Effector memory CD4-positive, alpha-beta T cell (primary cell): ENCODE measurements at places on chromosomes 11 and 22.

DNA sequence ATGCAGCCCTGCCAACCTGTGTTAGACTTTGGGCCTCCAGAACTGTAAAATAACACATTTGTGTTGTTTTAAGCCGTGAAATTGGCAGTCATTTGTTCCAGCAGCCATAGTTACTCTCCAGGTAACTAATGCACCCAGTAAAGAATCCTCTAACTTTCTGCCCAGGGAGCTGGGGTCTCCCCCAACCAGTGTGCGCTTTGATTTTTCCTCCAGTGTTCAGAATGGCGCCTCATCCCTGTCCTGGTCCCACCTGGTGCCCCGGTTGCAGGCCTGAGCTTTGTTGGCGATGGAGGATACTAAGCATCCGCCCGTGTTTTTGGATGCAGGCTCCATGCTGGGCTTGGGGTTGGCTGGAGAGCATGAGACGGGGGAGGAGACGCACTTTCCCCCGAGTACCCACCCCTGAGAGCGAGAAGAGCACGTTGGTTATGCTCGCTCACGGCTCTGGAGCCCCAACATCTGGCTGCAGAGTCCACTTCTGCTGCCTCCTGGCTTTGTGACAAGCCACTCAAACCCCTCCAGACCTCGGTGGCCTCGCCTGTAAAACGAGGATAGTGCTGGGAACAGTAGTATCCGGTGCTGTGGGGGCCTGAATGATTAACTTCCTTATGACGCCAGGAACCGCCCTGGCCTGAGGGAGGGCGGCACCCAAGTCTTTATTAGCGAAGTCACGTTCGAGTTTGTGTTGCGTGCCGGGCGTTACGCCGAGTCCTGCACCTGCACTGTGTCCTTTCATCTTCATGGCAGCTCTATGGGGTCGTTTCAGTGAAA, 25.8 kb downstream of the MRGPRD start:
- no peak for DNase-seq

DNA sequence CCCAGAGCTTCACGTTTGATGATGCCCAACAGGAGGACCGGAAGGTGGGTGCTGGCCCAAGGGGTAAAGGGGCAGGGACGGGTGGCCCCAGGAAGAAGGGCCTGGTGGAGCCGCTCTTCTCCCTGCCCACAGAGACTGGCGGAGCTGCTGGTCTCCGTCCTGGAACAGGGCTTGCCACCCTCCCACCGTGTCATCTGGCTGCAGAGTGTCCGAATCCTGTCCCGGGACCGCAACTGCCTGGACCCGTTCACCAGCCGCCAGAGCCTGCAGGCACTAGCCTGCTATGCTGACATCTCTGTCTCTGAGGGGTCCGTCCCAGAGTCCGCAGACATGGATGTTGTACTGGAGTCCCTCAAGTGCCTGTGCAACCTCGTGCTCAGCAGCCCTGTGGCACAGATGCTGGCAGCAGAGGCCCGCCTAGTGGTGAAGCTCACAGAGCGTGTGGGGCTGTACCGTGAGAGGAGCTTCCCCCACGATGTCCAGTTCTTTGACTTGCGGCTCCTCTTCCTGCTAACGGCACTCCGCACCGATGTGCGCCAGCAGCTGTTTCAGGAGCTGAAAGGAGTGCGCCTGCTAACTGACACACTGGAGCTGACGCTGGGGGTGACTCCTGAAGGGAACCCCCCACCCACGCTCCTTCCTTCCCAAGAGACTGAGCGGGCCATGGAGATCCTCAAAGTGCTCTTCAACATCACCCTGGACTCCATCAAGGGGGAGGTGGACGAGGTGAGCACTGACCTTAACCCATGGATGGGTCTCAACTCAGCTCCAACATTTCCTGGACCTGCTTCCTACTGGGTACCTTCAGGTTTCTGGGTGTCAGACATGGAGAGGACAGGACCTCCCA, 2.0 kb downstream of the RIC8A start:
- DNase-seq, result no peak

DNA sequence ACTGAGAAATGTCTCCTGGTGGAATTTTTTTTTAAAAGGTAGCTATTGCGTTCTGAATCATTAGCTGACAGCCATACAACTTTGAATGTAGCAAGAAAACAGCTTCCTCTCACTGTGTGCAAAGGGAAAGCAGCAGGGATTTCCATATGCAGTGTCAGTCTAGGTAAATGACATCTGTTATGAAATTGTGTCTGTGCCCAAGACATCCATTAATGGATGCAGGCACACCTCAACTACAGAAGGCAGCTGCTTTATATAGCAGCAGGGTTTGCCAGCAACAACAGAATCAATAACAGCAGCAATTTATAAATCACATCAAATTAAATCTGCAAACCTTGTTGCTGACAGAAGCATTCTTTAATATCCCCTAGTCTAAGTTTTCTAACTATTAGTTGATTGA, 745.3 kb upstream of the RAG2 start:
- no peak for DNase-seq

GRCh38 chr11:78667461-78667860, 92.8 kb upstream of the NARS2 start:
- DNase-seq, result no peak

GRCh38 chr11:609341-609811, 6.4 kb downstream of the IRF7 start:
- DNase-seq, result no peak

DNA sequence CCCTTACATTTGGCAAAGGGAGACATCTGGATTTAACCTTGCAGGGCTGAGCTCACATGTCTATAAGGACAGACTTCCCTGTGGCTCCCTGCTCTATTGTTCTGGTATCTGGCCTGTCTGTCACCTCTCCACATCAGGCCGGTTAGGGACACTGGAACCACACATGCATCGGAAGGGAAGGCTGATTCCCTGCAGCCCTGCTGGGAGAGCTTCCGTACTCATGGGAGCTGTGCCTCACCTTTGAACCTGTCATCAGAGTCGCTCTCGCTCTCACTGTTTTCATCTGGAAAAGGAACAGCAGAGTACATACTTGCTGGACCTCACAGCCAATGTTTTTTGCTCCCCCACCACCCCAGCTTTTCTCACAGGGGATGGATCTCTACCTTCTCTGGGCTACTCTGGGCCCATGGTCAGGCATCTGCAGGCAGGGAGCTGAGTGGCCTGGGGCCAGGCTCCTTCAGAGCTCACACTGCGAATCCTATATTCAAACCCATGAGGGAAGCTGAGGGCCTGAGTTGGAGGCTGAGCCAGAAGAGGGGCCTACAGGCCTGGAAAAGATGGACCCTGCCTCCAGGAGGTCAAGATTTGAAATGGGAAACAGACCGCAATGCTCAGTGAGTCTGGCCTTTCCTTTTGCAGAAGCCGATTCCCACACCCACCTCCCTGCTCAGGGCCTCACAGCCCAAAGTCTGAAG, 31.3 kb downstream of the RPL27A start:
- DNase-seq, result no peak

DNA sequence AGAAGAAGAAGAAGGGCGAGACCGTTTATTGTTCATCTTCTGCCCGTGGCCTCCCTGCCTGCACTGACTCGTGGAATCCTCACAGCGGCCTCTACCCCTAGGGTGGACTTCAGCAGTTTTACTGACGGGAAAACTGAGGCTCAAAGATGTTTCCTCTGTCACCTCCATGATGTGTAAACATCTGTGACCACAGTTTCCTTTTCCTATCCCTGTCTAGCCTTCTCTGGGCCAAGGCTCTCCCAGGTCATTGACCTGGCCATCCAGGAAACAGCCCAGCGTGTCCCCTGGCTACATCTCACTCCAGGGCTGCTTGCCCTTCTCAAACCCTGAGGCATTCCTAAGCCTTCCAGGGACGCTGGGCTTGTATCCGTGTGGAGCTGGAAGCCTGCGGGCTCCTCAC, 49.0 kb upstream of the GCAT start:
- DNase-seq, result no peak

DNA sequence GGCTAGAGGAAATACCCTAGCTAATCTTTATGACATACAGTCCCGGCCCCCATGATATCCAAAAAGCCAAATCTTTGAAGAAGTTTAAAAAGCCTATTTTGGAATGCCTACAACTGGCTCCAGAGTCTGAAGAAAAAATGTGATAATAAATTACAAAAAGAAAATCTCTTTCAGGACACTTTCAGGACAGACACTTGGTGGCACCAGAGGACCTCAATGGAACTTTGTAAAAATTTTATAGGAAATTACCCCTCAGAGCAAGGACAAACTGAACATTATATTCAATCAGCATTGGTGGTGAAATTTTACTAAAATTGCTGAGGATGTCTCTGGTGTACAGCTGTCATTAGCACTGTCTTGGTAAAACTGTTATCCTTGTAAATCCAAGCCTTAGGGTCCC, 81.0 kb downstream of the CCDC73 start:
- no peak for DNase-seq

GRCh38 chr22:49627217-49628181, 200.2 kb downstream of the BRD1 start:
- DNase-seq, result no peak

- DNase-seq, result no peak
These were observed 271.5 kb upstream of the SESN3 start for GRCh38 chr11:95502522-95502921.

GRCh38 chr22:37378642-37379058, 48.6 kb downstream of the ELFN2 start:
- DNase-seq, result no peak

- DNase-seq, result no peak
These were observed 147.4 kb downstream of the TRIM29 start for GRCh38 chr11:119990309-119991021.

DNA sequence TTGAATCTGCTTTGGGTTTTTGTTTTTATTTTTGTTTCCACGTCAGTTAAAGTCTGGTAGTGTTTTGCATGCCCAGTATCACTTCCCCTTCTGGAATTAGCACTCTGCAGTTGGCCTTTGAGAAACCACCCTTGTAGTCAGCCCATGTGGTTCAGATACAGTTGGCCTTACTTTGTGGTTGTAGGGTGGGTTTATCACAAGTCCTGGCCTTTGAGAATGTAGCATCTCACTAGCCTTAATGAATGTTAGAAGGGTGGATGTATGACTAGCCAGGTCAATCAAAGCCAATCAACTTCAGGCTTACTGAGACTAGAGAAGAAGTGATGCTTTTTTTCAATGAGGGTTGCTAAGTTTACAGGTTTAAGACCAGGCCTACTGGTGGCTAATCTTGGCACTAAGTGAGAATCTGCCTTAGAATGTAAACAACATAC, 19.8 kb downstream of the ARL14EP start:
- no peak for DNase-seq

DNA sequence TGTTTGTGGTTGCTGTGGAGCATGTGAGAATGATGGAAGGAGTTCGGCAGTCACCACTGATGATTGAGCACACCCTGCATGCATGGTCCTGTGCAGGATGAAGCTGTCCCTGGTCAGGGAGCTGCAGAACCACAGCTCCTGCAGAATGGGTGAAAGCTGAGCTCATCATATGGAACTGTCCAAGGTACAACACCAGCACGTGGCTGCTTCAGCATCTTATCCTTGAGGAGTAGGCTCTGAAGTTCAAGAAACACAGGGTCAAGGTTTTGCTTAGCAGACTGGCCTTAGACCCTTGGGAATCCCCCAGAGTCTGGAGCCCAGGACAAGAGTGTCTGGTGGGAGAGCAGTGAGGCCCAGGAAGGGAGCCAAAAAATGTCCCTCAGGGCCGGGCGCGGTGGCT, 182.4 kb upstream of the LARGE1 start:
- DNase-seq, result no peak

DNA sequence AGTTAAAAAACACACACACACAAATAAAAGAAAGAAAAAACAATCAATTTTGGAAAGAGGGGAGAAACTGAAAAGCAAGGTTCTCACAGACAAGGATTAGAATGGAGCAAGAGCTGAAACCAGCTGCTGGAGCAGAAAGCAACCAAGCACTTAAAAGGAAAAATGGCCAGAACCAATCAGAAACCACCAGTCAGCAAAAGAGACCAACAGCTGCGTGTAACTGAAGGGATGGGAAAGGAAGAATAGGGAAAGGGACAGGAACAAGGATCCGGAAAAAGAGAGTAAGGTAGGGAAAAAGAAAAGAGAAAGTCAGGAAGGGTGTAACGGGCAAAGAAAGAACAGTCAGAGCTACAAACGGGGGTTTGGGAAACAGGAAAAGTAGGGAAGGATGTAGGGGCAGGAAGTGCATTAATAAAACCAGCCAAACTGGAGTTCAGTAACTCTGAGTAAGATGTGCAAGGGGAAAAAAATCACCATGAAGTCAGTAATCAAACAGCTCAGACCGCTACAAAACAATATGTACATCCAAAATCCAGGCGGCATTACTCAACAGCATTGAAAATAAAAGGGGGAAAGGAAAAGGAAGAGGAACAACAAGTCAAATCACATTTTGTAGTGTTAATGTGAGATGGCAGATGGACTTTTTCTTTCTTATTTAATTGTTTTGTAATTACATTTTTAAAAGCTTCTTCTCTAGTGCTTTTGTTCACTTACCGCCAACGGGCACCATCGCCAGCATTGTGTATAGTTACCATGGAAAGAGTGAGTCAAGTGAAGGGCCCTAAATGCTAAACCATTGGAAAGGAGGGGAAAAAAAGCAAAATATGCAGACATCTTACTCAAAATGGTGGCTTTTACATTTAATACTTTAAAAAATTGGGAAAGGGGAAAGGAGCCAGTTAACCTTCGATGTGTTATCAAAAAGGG, 49.2 kb downstream of the APOL5 start:
- DNase-seq, result no peak

- DNase-seq, result no peak
These were observed 23.8 kb upstream of the ALDH3B2 start for GRCh38 chr11:67698247-67698646.

GRCh38 chr11:129861702-129862522, 33.5 kb downstream of the NFRKB start:
- no peak for DNase-seq

GRCh38 chr11:124082371-124082770, 32.9 kb upstream of the VWA5A start:
- no peak for DNase-seq

- no peak for DNase-seq
These were observed 434.7 kb downstream of the TBC1D22A start for GRCh38 chr22:47196881-47197772.

DNA sequence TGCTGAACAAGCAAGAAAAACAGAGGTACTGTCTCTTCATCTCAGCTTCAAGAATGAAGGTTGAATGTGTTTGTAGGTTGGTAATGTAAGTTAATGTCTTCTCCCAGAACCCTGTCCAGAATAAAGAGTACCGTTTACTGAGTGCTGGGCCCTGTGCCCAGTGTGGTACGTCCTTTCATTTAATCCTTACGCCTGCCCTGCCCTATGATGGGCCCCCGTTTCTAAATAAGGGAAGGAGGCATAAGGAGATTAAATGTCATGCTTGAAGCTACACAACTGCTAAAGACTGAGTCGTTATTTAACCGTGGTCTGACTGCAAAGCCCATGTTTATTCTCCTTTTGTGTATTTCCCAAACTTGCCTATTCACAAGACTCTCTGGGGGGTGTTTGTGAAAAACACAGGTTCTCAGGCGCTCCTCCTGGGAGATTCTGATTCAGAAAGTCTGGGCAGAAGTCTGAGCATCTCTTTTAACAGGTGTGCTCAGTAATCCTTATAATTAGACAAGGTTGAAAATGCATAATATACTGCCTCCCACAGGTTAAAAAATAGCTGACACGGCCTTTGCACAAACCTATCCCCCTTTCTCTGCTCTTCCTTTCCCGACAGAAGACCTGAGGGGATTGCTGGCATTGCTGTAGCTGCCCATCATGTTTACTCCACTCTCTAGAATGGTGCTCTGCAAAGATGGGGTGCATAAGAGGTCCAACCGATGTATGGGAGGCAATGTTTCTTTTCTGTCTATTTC, 56.3 kb upstream of the ZBTB44 start:
- no peak for DNase-seq

DNA sequence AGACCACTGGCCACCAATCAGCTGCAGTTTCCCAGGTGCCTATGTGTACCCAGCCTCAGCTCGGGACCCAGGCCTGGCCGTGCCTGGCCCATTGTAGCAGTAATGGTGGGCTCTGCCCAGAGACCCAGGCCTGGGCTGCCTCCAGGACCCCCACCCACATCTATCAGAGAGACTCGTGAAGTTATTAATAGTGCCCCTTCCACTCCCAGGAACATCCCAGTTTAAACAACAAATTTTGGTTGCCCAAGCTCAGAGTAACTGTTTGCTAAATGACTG, 42.5 kb downstream of the IGLL5 start:
- no peak for DNase-seq
